ENCODE measurements at places on chromosomes 3 and 15.

DNA sequence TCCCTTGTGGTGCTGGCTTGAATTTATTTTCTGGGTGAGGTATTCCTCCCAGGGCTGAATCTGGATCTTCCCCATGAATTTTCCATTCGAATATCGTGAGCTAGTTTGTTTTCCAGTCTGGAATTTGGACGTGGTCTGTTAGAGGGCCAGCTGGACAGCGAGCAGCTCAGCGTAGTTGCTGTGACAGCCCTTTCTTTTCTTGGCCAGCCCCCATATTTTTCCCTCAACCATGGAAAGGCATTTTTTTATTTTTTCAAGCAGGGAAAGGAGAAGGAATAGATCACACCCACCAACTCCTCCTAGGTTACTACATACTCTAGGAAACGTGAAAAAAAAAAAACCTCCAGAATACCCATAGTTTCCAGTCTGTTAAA is 152.0 kb downstream of the KLHL25 start:
- DNase-seq: no peak

DNA sequence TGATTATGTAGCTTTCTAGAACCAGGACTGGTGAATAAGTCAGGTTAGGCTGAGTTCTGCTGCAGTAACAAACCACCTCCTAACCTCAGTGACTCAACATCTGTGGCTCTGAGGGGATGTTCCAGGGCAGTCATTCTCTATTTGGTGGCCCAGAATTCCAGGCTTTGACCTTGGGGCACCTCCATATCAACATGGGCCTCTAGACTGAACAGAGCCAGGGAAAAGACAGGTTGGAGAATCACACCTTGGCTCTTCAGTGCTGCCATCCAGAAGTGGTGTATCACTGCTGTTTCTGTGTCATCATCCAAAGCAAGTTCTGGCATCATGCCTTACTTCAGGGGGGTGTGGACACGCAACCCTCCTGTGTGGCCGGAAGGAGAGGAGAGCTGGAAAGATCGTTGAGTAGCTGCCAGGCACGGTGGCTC is 15.3 kb downstream of the ZBTB47 start:
- DNase-seq: no peak

DNA sequence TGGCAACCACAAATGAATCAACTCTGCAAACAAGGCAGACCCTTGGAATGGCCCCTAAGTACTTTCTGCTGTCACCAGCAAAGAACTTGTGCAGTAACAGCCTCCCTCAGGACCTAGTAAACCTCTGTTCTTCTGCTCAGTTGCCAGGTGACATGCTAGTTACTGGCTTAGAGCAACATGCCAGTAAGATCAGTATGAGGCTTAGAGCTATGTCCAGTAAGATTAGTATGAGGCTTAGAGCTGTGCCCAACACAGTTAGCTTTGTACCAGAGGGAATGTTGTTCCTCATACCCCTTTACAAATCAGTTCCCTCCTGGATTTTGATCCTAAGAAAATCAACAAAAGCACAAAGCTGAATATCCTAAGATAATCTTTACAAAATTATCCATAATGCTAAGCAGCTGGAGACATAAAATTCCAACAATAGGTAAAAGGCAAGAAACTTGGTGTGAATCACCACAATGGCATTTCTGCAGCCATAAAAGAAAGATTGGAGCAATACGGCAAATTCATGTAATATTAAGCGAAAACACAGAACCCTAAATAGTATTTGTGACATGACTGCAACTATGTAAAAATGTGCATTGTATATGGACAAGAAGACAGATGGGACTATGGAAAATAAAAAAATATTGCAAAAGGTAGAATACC is 107.3 kb upstream of the LPP start:
- DNase-seq: no peak

GRCh38 chr15:51765751-51766150 is 14.4 kb downstream of the TMOD2 start:
- DNase-seq: no peak

DNA sequence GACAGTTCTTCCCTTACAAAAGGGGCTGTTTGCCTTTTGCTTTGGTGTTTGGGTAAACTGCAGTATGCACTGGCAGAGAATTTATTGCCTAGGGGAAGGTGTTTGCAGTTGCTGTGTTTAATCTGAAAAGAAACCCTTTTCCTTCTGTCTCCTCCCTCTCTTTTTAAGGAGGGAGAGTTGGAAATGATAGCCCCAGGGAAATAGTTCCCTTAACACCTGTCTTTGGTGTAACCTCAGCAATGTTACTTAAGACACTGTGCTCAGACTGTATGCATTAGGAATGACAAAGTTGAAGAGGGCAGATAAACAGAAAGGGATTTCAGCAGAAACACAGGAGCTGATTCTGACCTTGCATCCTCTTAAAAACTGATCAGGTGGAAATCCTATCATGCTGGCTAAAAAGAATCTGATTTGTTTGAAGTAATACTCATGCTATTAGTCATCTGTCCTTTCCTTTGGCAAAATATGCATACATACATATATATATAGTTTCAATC is 125.4 kb downstream of the TP63 start:
- DNase-seq: no peak

DNA sequence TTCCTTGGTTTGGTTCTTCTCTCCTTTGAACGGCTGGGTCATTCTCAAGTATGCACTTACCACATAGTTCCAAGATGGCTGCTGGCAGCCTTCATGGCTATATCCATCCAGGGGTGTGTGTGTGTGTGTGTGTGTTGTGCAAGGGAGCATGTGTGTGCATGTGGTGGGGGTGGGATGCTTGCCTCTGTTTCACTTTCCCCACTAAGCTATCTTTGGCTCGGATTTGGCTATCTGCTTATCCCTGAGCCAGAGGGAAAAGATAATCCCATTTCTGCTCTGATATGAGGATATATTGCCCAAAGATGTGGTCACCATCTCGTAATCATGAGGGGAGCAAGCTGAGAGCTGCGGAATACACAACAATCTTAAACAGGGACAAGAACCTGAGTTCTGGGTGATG is 26.2 kb downstream of the ANAPC13 start:
- no peak for DNase-seq

- no peak for DNase-seq
Observed at GRCh38 chr3:180306691-180307090, 270.0 kb upstream of the PEX5L start.
